Right ventricle myocardium inferior (tissue), 1 donor: ENCODE measurements at places on chromosomes 6 and 20. TPM values are rescaled to one million over a fixed set of nuclear protein-coding genes. Genes with fewer than 3 reads are reported as not detected.

TRIM31 gene
- not detected for total RNA-seq

OTOR gene
- not detected for total RNA-seq

RNF39 gene
- total RNA-seq: not detected

NT5E gene
- 5.6 TPM for total RNA-seq

NKX2-2 gene
- not detected for total RNA-seq

XKR7 gene
- not detected for total RNA-seq

OVOL2 gene
- total RNA-seq: not detected

C20orf202 gene
- 0.14 TPM for total RNA-seq

KCNK16 gene
- total RNA-seq: not detected

SLC17A3 gene
- not detected for total RNA-seq

RAET1L gene
- not detected for total RNA-seq

VAPB gene
- total RNA-seq: 72.4 TPM

TBXT gene
- not detected for total RNA-seq
